Left lung (tissue), 14 donors: ENCODE measurements at places on chromosomes 12 and 14.

- no peak for DNase-seq
Observed at GRCh38 chr12:98275131-98275475, 240.3 kb upstream of the TMPO start.

DNA sequence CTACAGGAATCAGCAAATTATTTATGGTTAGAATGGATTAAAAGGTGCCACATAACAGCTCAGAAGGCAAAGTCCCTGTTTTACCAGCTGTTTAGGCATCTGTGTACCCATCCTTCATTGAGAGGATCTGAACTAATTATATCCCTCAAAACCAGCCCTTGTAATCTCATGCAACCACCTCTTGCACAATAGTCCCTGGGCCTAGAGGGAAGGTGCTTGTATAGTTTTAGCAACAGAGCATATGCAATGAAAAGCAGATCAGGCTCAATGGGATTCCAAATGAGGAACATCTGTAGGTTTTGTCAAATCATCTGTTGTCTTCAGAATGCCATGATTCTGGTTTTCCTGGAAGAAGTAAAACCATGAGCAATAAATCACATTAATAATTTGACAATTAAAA lies 26.0 kb upstream of the GLIPR1L2 start:
- DNase-seq, result no peak

DNA sequence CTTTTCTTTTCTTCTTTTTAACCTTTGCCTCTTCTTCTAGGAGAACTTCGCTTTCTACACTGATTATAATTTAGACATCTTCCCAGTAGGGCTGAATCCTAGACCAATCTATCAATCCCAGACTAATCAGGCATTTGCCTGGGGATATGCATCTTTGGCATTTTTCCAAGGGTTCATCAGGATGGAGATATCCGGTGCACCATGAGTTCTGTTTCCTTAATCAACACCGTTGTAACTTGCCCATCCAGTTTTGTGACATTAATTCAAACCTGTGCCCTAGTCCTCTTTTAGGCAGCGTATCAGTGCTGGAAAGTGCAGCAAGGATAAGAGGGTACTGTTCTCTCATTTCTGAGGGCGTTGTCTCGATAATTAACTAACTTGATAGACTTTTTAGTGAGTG lies 617 bp upstream of the MGP start:
- DNase-seq, result no peak

GRCh38 chr12:27229367-27229766 lies 14.7 kb upstream of the STK38L start:
- DNase-seq, result no peak

- DNase-seq, result no peak
Observed at GRCh38 chr14:90429236-90429635, 32.4 kb downstream of the CALM1 start.

DNA sequence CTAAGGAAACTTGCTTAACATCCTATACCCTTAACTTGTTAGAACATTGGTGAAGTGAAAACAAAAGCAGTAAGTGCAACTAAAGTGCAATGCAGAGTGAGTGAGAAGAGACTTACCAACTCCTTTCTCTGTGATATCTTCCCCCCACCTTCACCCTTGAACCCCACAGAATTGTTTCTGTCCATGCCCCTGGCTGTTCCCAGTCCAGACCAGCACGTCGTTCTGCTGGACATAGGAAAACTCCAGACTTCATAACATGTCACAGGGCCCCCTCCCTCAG lies 91.9 kb downstream of the DAD1 start:
- no peak for DNase-seq
